ENCODE measurements at places on chromosomes 11 and 22. TPM values are rescaled to one million over a fixed set of nuclear protein-coding genes. Genes with fewer than 3 reads are reported as not detected.

- no peak for DNase-seq
Observed at GRCh38 chr22:23036684-23037428, 33.5 kb upstream of the GNAZ start.

- DNase-seq = no peak
Observed at GRCh38 chr22:18056807-18057474, 20.8 kb upstream of the PEX26 start.

DNA sequence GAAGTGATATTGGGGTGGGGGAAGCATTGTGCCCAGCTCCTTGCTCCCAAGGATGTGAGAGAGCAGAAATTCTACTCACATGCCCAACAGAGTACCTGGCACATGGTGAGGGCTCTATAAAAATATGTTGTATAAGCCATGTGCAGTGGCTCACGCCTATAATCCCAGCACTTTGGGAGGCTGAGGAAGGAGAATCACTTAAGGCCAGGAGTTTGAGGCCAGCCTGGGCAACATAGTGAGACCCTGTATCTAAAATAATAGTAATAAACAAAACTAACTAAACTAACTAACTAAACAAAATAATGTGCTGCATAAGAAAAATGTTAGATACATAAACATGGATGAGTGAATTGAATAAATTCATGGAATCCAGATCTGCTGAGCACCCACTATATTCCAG lies 33.2 kb upstream of the LRRC32 start:
- no peak for DNase-seq

DNA sequence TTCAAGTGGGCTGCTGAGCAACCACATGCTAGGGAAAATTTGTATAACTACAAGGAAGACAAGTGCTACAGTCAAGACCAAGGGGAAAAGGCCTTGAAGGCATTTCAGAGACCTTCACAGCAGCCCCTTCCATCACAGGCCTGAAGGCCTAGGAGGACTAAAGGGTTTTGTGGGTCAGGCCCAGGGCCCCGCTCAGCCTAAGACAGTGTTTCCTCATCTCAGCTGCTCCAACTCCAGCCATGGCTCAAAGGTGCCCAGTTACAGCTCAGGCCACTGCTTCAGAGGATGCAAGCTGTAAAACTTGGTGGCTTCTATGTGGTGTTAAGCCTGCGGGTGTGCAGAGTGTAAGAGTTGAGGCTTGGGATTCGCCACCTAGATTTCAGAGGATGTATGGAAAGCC lies 260.5 kb downstream of the NXPE2 start:
- DNase-seq = no peak

DNA sequence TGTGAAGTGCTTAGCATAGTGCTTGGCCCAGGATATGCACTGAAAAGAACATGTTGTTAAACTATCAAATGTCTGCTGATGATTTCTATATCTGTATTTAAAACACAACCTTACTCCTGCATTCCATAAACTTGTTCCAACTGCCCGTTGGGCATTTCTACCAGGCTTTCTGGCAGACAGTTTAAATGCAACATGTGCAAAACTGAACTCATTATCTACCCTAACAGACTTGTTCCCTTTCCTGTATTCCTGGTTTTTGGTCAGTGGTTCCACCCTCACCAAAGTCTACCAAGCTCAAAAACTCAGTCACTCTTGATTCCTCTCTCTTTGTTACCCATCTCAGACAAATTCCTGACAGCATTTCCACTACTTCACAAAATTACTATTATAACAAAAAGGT lies 6.5 kb upstream of the RAB38 start:
- no peak for DNase-seq

DNA sequence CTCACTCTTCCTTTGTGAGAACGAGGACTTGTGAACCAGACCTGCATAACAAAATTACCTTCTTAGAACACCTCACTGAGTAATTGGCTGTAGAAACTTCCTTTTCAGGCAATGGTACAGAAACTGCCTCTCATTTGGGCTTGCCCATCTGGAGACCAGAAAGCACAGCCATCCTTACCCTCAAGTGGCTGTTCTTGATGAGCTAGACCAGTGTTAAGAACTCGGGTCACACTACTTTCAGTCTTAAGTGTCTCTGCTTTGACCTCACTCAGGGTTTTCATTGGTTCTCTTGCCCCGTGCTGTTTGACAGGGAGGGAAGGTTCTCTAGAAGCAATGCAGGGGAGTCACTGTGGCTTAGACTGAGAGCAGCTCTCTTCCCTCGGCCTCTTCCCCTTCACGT lies 29.3 kb downstream of the NAT10 start:
- no peak for DNase-seq

COPB1 gene
- total RNA-seq = 74.8 TPM

SLC17A6 gene
- not detected for total RNA-seq

P2RX6 gene
- total RNA-seq = 0.12 TPM

TRIM49D1 gene
- total RNA-seq = not detected

MS4A6E gene
- not detected for total RNA-seq

OR8A1 gene
- total RNA-seq = not detected

DBX1 gene
- total RNA-seq = not detected

Data from lower leg skin (tissue), 4 donors.